ENCODE measurements at places on chromosomes 12 and 14. TPM values are rescaled to one million over a fixed set of nuclear protein-coding genes. Genes with fewer than 3 reads are reported as not detected.

- no peak for DNase-seq
Observed at GRCh38 chr12:3205742-3206519, 128.8 kb downstream of the TSPAN9 start.

DNA sequence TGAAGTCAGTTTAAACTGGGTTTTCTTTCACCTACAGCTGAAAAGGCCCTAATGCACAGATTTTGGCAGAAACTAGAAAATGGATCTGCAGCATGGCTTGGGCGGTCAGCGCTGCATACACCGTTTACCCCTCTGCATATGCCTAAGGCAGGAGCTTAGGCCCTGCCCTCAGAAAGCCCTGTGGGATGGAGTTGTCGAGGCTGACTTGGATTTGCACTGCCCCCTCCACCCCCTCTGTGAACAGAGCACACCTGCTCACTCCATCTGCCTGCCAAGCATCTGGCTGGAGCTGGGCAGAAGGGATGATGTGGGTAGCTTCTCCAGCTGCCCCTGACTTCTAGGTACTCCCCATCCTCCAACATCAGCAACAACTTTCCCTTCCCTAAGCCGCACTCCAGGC is 41.9 kb downstream of the TTC7B start:
- no peak for DNase-seq

OTOGL gene
- not detected for total RNA-seq

AQP6 gene
- total RNA-seq, result not detected

- DNase-seq, result no peak
Observed at GRCh38 chr12:98402091-98402490, 113.3 kb upstream of the TMPO start.

ANKS1B gene
- total RNA-seq, result not detected

GRCh38 chr14:67270145-67270753 is 29.0 kb downstream of the PALS1 start:
- no peak for DNase-seq

- no peak for DNase-seq
Observed at GRCh38 chr12:117048585-117048904, 50.7 kb downstream of the TESC start.

GRCh38 chr12:115623764-115624334 is 653.6 kb downstream of the MED13L start:
- no peak for DNase-seq

CMA1 gene
- total RNA-seq, result 2.1 TPM

DNA sequence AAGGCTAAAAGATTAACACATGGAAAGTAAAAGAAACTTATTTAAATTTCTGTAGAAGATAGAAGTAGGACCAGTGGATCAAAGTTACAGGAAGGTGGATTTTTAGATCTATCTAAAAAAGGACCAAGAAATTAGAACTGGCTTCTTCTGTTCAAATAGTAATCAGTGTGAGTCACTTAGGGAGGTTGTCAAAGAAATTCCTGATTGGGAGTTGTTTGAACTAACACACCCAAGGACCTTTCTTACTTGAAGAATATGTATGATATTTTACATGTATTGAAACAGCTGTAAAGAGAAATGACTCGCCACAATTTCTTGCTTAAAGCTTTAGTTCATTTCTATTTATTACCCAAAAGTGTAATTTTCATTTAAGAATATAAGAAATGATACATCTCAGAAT is 256.9 kb downstream of the RAD51B start:
- no peak for DNase-seq

- DNase-seq, result no peak
Observed at GRCh38 chr14:35474323-35474722, 59.6 kb upstream of the INSM2 start.

ACOT4 gene
- total RNA-seq, result 1.7 TPM

PLEKHD1 gene
- not detected for total RNA-seq

DAO gene
- not detected for total RNA-seq

DNA sequence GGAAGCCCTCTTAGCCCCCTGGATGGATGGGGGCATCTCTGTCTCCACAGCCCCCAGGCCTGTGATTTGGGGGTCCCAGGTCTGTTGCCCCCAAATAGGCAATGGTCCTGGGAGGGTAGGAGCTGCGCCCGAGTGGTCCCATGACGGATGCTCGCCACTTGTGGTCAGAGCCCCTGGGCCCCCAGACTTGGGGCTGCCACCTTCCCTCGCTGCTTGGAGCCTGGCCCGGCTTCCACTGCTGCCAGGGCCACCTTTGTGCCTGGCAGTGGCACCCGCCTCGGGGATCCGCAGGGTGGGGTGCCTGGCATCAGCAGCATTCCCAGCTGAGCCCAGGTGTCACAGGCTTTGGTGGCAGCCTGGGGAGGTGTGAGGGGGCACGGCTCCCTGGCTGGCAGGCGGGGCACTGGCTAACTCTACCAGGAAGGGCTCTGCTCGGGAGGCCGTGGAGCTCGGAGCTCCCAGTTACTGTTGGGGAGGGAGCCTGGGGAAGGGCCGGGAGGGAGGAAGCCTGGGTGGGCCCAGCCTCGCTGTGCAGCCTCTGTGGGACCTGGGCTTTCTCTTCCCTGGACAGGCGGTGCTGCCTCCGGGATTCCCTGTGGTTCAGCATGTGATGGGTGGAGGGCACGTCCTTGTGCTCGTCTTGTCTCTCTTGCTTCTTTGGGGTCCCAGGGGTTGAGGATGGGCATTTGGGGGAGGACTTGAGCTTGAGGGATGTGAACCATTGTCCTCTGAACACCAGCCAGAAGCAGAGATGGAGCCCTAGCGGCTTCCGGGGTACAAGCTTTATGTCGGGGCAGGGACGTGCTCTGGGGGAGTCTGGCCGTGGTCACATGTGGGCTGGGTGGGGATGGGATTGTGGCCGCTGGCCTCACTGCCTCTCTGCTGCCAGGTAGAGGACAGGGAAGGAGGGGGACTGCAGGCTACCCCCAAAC is 5.4 kb downstream of the KIF26A start:
- DNase-seq, result no peak

ARHGAP9 gene
- total RNA-seq, result 95.9 TPM

DNA sequence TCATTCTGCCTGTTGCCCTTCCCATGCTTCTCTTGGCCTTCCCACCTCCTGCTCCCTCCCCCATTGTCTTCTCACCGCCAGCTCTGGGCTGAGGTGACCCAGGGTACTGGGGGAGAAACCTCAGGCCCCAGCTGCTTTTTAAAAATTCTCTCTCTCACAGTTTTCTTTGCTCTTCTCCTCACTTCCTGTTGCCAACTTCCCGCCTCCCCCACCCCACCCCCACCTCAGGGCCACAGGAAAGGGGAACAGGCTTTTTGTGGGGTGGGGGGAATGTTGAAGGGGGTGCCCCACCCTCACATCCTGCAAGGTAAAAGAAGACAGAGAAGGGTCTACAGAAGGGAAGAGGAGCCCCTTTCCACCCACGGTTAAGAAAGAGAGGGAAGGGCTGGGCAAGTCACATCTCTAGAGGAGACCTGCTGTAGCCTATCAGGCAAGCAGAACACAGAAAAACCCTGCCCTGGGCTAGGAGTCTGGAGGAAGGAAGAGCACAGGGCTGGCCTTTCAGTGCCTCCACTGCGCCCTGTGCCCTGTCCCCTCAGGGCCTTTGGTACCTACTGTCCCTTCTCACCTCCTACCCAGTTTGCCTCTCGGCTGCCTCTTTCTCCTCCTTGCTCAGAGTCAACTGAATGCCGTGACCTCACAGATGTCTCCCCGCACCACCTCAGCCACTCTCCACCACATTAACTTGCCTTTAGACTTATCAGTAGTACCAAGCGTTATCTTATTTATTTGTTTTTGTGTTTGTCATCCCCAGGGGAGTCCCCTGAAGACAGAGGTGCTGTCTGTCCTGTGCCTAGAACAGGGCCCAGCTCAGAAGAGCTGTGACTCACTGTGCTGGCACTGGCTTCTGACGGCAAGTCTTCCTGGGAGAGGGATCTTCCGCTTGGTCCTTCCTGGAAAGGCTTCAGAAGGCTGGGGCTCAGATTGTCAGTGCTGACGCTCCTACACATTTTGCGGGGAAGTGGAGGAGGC is 1.7 kb downstream of the ARHGAP9 start:
- DNase-seq, result peak; percentile 81

DNA sequence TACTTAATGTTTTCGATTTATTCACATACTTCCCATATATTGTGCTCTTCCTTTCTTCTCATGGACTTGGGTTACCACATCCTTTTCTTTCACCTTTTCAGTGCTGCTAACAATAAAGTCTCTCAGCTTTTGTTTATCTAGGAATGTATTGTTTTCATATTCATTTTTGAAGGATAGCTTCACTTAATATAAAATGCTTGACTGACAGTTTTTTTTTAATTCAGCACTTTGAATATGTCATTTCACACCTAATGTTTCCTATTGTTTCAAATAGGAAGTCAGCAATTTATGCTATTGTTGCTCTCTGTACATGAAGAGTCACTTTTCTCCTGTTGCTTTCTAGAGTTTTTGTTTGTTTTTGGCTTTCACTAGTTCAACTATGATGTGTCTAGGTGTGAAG is 738.3 kb upstream of the STXBP6 start:
- no peak for DNase-seq

DNA sequence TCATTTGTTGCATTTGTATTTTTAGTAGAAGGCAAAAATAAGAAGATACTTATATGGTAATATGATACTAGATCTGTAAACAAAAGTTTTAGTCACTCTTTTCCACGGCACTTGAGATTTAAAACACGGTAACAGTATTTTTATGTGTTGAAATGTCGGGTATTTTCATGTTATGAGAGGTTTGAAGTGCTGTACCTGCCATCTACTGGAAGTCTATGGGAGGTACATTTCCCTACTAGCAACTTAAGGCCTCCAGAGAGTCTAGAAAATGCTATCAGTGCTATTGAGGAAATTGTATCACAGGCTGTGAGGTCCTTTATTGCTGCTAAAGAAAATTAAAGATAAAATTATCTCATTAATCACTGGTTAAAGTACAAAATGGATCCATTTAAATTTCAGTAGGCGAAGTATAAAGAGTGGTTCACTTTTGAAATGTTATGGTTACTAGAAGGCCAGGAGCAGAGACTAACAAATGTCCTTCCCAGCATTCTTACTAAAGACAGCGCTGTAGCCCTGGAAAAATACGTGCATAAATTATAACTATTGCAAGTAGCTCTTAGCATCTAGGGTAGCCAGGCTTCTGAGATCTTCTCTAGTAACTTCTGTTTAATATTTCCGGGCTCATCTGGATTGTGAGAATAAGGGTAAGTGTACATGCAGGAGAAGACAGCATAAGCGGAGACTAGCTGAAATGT is 77.6 kb upstream of the PRKD1 start:
- no peak for DNase-seq

MUCL1 gene
- not detected for total RNA-seq

DNA sequence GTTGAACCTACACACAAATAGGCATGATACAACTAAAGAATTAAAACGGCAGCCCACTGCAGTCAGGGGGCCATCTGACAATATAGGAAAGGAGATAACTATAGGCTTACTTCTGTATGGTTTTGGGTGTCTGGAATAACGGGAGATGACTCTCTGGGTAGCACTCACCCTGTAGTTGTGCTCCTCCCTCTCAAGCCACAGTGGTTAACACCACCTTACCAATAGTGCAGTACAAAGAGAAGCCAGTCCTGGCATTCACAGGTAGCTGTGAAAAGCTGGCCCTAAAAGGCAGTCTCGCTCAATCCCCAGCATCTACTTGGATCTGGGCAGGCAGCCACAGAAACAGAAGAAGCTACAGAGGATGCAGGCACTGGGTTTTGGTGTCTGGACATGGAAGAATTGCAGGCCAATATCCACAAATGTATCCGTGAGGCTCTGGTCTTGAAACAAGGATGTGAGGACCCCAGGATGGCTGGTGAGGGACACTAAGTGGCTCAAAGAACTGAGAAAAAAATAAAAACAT is 93.0 kb downstream of the DPF3 start:
- DNase-seq, result no peak

- DNase-seq, result no peak
Observed at GRCh38 chr12:28550757-28551704, 360.8 kb downstream of the CCDC91 start.

GRCh38 chr14:105080161-105080560 is 14.9 kb upstream of the GPR132 start:
- DNase-seq, result no peak

IL22 gene
- 0.26 TPM for total RNA-seq

UNC119B gene
- 31.9 TPM for total RNA-seq
